Body of pancreas (tissue), 4 donors: ENCODE measurements at places on chromosomes 12 and 14. TPM values are rescaled to one million over a fixed set of nuclear protein-coding genes. Genes with fewer than 3 reads are reported as not detected.
A peak's percentile ranks its signal among the peaks of the same experiment; 100 is the strongest.

DNA sequence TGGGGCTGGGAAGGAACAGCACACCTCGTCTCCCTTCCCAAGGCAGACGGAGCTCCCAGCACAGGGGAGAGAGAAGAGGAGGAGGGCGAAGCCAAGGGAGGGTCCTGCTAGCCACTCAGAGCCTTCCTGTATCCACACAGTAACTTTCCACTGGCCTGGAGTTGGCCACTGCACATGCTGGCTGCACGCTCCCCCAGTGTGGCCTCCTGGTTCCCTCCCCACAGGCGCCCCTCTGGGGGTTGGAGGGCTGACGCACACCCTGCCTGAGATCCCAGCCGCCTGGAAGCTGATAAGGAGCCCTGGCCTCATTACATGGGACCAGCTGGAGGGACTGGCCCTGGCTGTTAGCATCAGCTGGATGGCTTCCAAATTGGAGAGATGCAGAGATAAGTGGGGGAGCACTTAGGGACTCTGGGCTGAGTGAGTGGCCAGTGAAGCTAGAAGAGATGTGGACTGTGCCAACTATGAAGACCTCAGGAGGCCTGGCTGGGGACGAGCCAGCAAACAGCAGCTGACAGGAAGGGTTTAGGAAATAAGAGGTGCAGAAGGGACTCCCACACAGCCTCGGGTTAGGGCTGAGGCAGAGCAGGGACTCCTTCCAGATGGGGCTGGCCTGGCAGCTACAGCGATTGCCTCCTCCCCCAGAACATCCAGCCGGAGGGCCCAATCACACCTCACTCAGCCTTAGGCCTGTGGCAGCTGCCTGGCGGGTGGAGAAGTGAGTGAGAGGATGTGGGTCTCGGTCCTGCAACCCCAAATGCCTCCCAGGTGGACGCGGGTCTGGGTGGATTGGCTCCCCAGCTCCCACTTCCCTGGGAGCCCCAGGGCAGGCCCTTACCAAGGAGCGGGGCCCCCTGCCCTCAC is 26.3 kb upstream of the BCDIN3D start:
- peaks cover 29% of the 10 kb centered on the region for H3K4me1 ChIP-seq
- H3K27ac ChIP-seq = peak overlapping the region; percentile 59
- H3K36me3 ChIP-seq = no peaks in the 10 kb centered on the region

DNA sequence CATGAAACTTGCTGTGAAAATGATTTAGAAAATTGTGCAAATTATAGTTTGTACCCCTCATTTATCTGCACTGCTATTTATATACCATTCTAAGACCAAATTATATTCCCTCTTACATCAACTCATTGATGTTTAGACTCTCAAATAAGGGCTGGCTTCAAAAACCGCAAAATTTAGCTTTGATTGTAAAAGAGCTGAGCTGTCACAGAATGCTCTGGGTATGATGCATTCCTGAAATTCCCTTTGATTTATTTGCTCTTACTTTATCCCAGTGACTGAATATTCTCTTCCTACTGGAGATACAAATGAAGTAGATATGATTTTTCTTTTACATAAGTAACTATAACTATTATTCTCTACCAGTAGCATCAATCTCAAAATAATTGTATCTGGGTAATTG is 78.0 kb upstream of the TMTC2 start:
- H3K36me3 ChIP-seq = no peaks in the 10 kb centered on the region
- H3K27me3 ChIP-seq = no peaks in the 10 kb centered on the region
- DNase-seq = no peak
- peaks cover 14% of the 10 kb centered on the region for H3K4me1 ChIP-seq
- H3K27ac ChIP-seq = no peak overlapping the region

GRCh38 chr12:110071967-110072366 is 23.6 kb upstream of the C12orf76 start:
- H3K36me3 ChIP-seq = no peaks in the 10 kb centered on the region
- no peaks in the 10 kb centered on the region for H3K4me1 ChIP-seq
- H3K27ac ChIP-seq = no peak overlapping the region
- no peak for DNase-seq
- H3K4me3 ChIP-seq = no peak overlapping the region

- H3K36me3 ChIP-seq = no peaks in the 10 kb centered on the region
- H3K4me3 ChIP-seq = no peak overlapping the region
- no peak overlapping the region for H3K27ac ChIP-seq
- no peaks in the 10 kb centered on the region for H3K4me1 ChIP-seq
These were observed 19.0 kb downstream of the ALX1 start for GRCh38 chr12:85299053-85299452.

GRCh38 chr12:131950182-131950913 is 606 bp downstream of the EP400 start:
- DNase-seq = peak; percentile 35
- H3K4me3 ChIP-seq = peak overlapping the region; percentile 91
- H3K27ac ChIP-seq = peak overlapping the region; percentile 42
- no peaks in the 10 kb centered on the region for H3K27me3 ChIP-seq
- no peaks in the 10 kb centered on the region for H3K36me3 ChIP-seq

DNA sequence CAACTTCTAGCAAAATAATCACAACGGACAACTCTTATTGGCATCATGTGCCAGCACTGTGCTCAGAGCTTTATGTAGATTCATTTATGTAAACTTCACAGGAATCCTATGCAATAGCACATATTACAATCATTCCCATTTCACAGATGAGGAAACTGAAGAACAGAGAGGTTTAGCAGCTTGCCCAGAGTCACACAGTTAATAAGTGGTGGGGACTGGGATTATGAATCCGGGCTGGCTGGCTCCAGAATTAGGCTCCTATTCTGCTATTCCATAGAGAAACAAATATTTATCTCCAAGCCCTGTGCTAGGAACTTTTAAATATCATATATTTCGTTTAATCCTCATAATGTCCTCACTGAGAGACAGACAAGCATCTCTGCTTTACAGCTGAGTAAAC is 52.4 kb upstream of the OAS1 start:
- H3K27me3 ChIP-seq = no peaks in the 10 kb centered on the region
- no peaks in the 10 kb centered on the region for H3K36me3 ChIP-seq
- no peaks in the 10 kb centered on the region for H3K4me1 ChIP-seq
- DNase-seq = no peak
- H3K27ac ChIP-seq = no peak overlapping the region

- DNase-seq = peak; percentile 5
- no peaks in the 10 kb centered on the region for H3K27me3 ChIP-seq
- no peak overlapping the region for H3K27ac ChIP-seq
- no peaks in the 10 kb centered on the region for H3K36me3 ChIP-seq
These were observed 3.7 kb upstream of the BEGAIN start for GRCh38 chr14:100590726-100591452.

DNA sequence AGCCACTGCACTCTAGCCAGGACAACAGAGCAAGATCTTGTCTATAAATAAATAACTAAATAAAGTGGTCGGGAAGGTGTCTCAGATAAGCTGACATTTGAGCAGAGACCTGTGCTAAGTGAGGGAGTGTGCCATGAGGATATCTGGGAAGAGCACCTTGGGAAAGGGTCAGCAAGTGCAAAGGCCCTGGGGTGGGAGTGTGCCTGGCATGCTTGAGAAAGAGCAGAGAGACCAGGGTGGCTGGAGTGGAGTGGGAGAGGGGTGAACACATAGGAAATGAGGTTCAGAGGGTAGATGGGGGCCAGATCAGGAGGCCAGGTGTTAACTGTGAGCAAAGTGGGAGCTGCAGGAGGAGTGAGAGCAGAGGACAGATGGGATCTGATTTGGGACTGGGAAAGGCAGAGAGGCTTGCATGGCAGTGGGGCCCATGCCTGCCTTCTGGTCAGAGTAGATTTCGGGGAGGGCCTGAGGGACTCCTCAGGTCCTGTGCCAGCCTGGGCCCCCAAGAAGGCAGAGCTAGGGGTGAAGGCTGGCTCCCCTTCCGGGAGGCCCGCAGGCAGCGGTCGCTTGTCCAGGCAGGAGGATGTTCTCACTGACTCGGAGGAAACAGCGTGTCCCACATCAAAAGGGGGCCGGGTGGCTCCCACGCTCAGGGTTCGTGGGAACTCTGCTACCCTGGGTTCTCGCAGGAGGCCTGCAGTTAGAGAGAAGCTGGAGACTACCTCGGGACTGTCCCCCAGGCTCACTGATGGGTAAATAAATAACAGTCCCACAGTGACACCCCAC is 32.6 kb downstream of the DTX1 start:
- DNase-seq = no peak
- H3K27ac ChIP-seq = no peak overlapping the region
- no peaks in the 10 kb centered on the region for H3K36me3 ChIP-seq
- peaks cover 15% of the 10 kb centered on the region for H3K4me1 ChIP-seq

DNA sequence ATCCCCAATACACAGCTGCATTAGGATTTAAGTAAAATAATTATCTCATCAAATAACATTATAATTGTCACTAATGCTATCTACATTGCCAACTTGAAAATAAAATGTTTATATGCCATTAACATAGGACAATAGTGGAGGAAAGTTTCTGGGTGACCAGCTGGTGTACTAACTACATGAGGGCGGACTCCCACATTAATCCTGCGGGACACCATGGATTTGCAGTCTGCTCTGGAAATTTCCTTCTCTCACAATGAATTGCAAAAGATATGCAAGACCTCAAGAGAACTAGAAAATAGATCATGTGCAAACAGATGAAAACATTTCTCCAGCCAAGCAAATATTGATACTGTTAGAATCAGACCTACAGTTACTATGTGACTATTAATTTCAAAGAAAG is 390.1 kb downstream of the NAV3 start:
- no peaks in the 10 kb centered on the region for H3K27me3 ChIP-seq
- no peaks in the 10 kb centered on the region for H3K4me1 ChIP-seq
- H3K36me3 ChIP-seq = no peaks in the 10 kb centered on the region
- DNase-seq = no peak
- no peak overlapping the region for H3K27ac ChIP-seq
- no peak overlapping the region for H3K4me3 ChIP-seq

- H3K4me1 ChIP-seq = no peaks in the 10 kb centered on the region
- H3K27ac ChIP-seq = no peak overlapping the region
These were observed 94.7 kb downstream of the CHST11 start for GRCh38 chr12:104551313-104551931.

DNA sequence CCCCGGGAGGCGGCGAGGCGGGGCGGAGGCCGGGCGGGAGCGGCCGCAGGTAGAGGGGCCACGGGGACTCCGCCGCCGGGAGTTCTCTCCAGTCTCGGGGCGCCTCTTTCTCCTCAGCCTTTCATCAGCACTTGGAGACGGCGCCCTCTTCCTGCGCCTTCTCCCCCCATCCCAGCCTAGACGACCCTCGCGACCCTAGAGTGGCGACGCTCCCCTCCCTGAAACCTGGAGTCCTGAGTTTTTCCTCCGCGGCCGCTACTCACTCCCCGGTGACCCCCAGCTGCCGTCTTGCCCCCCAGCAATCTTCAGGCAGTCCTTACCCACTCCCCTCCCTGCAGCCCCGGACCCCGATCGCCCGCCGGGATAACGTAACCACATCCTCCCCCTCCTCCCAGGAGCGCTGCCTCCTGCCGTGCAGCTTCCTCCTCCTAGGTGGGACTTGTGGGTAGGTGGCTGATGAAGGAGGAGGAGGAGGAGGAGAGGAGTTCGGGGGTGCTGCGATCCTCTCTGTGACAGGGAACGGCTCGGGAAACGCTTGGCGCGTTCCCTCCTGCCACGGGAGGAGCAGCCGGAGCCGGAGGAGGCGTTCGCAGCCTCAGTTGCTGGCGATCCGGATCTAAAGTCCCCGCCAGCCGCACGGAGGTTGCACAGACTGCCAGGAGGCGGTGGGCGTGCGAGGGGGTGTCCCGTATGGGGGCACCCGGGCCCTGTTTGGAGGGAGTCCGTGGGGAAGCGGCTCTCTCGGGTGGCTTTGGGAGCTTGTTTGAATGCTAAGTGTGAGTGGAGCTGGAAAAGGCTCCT is 891 bp downstream of the PLEKHA5 start:
- peak; percentile 43 for DNase-seq
- no peaks in the 10 kb centered on the region for H3K27me3 ChIP-seq
- no peaks in the 10 kb centered on the region for H3K36me3 ChIP-seq

DNA sequence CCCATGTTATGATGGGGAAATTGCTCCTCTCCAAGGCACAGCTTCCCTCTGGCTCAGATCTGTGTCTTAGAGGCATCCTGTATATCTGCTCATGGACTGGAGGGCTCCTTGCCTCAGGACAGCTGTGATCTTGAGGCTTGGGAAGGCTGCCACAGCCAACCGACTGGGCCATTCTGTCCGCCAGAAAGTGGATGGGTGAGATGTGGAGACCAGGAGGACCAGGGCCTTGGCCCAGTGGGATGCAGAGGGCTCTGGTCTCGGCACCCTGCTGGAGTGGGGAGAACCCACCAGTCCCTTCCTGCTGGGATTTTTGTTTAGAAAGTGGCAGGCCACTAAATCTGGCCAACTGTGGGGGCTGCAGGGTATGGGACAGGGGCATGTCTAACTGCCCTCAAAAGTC is 148.6 kb downstream of the CALM1 start:
- DNase-seq = no peak
- peaks cover 9% of the 10 kb centered on the region for H3K4me1 ChIP-seq
- H3K27ac ChIP-seq = no peak overlapping the region
- H3K27me3 ChIP-seq = no peaks in the 10 kb centered on the region

DNA sequence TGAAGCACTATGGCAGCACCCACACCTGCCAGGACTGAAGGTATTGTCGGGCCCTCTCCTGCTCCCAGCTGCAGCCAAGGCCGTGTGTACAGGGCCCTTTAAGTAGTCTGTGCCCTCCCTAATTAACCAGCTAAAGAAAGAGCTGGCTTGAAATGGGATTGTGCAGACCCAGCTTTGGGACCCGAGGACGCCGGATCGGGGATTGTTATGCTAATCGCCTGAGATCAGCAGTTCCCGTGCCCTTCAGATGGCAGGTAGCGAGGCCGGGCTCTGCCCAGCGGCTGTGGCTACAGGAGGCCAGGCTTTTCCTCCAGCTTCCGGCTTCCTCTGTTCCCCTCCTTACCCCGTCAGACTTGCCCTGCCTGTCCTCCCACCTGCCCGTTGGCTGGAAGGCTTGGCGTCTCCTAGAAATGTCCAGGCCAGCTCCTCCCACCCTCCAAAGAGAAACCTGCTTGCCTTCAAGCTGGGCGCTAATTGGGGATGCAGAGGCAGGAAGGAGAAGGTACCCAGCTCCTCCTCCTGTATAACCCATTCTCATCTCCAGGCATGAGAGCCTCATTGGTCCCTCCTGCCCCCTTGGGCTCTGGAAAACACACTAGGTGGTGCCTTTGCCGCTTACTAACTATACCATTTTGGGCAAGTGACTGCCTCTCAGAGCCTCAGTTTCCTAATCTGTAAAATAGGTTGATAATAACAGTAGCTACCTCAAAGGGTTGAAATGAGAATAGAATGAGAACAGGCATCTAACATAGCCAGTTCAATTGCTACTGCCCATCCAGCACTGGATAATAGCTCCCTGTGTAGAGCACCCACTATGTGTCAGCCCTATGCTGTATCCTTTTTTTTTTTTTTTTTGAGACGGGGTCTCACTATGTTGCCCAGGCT is 25.8 kb upstream of the MSI1 start:
- no peaks in the 10 kb centered on the region for H3K27me3 ChIP-seq
- no peaks in the 10 kb centered on the region for H3K36me3 ChIP-seq
- H3K4me3 ChIP-seq = no peak overlapping the region
- H3K27ac ChIP-seq = peak overlapping the region; percentile 52
- peaks cover 14% of the 10 kb centered on the region for H3K4me1 ChIP-seq

GRCh38 chr12:65560286-65560685 is 264.0 kb upstream of the HMGA2 start:
- H3K4me1 ChIP-seq = peaks cover 3% of the 10 kb centered on the region
- no peak overlapping the region for H3K27ac ChIP-seq
- H3K27me3 ChIP-seq = no peaks in the 10 kb centered on the region
- no peak for DNase-seq
- no peak overlapping the region for H3K4me3 ChIP-seq

The SAMD15 gene
- 0.52 TPM for total RNA-seq

The AP5M1 gene
- 12.2 TPM for total RNA-seq

The P3H3 gene
- 43.2 TPM for total RNA-seq
